Hepatocyte (in vitro differentiated cells): ENCODE measurements at places on chromosomes 5 and 9.
A peak's percentile ranks its signal among the peaks of the same experiment; 100 is the strongest.

DNA sequence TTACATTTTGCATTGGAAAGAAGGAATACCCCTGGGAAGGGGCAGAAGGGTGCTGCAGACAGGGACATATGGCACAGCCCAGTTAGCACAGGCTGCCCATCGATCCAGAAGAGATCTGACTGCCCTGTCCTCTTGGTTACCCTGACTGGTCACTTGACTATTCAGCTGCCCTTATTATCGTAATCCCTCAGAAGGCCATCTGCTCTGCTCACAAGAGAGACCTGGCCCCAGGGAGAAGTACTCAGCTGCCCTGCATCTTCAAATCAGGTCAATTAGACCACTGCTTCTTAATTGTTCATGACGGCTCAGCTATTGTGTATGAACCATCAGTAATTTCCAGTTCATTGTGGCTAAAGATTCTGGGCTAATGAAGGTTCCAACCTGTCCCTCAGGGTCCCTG, 345.0 kb downstream of the TLE1 start:
- DNase-seq: no peak

DNA sequence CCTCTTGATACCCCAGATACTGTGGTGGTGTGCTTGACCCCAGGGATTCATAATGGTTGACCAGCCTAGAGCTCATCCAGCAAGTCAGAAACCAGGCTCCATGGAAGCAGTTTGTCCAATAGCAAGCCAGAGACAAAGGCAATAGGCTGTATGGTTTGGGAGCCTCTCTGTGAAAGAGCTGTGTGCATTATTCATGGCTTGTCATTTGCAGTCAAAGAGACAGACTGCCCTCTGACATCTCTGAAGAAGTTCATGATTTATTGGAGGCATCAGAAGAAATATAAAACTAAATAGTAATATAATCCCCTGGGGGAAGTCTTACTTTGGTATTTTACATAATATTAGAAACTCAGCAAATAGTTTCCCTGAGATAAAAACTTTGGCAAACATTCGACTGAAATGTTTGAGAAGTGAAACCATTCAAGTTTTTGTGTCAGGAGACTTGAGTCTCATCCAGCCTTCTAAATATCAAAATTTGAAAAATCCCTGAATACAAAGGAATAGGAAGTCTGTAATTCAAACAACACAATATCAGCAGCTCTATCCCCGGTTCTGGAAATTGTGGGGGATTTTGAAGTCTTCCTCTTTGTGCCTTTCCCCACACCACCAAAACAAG, 250.3 kb downstream of the ZSWIM6 start:
- no peak for DNase-seq

- DNase-seq: no peak
Observed at GRCh38 chr5:5139336-5139776, 774 bp upstream of the ADAMTS16 start.

DNA sequence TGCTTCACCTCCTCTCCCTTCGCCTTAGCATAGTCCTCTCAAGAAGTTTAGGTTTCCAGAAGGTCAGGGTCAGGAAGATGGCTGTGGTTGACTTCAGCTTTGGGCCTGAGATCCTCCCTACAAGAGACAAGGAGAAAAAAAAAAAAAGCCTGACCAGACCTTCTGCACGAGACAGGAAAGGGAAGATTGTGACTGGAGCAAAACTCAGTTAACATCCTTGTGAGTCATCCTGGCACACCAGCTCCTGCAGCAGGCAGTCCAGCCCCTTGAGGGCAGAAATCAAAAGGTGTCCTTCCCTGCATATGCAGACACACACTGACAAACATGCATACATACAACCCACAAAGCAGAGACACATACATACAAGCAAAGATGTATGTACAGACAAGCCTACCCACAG, 18.0 kb upstream of the ENHO start:
- peak; percentile 42 for DNase-seq

DNA sequence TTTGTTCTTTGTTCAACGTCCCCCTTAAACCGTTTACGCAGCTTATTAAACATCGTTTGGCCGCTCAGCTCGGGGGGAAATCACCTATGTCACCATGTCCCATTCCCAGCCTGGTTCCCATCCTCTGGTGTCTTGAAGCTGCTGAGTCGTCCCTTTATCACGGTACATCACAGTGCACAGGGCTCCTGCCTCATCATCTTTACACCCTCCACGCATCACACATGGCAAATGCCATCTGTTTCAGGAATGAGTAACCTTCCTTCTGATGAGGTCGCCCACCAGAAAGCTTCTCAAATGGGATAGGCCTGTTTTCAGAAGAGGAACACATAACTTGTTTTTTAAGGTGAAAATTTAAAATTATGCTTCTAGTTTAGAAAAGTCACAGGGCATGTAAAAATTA, 7.9 kb upstream of the LHX6 start:
- no peak for DNase-seq

DNA sequence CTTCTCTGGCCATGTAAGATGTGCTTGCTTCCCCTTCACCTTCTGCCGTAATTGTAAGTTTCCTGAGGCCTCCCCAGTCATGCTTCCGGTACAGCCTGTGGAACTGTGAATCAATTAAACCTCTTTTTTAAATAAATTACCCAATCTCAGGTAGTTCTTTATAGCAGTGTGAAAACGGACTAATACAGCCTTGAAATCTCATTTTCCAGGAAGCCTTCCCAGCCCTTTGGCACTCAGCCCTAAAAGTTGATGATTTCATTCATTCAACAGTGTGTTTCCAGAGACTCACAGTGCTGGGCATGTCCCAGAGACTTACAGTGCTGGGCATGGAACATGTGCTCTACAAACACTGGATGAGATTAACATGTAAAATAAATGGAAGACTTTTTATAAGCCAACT, 135.8 kb downstream of the DCP2 start:
- DNase-seq: no peak

- DNase-seq: peak; percentile 77
Observed at GRCh38 chr9:107484117-107484723, 5.3 kb downstream of the KLF4 start.

GRCh38 chr5:138873466-138874221, 1.5 kb downstream of the LRRTM2 start:
- DNase-seq: no peak

DNA sequence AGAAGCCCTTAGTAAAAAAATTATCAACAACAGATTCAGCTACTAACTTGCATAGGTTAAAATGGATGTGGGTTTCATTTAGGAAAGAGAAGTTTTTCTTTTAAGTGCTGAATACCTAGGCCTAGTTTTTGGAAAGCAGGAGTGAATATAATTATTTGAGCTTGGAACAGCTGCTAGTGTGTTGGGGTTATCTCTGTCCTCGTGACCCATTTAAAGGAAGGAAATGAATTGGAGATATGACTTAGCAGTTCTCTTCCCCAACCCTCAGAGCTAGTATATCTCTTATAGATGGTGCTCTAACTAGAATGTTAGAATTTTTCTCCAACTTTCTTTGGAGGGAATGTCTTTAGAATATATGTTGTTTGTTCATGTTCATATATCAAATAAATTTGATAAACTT, 38.6 kb downstream of the ZNF366 start:
- DNase-seq: no peak

DNA sequence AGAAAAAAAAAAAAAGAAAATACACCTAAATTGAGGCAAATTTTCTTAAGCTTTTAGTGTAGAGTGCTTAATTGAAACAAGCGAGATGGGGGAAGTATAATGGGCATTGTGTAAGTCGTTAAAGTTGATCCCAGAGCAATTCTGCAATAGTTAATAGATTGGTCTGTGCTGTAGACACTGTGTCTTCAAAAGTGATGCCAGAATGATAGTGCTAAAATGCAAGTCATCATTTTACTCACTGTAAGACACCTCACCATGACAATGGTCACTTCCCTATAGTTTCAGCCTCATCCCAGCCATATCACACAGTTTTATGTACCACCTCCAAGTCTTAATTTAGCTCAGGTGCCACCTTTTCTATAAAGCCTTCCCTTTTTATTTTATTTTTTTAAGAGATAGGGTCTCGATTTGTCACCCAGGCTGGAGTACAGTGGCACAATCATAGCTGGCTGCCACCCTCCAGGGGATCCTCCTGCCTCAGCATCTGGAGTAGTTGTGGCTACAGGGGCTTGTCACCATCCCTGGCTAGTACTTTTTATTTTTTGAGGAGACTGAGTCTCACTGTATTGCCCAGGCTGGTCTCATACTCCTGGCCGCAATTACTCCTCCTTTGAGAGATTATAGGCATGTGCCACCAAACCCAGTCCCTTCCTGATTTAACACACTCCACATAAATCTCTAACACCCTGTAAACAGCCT, 6.2 kb downstream of the COX7C start:
- no peak for DNase-seq

DNA sequence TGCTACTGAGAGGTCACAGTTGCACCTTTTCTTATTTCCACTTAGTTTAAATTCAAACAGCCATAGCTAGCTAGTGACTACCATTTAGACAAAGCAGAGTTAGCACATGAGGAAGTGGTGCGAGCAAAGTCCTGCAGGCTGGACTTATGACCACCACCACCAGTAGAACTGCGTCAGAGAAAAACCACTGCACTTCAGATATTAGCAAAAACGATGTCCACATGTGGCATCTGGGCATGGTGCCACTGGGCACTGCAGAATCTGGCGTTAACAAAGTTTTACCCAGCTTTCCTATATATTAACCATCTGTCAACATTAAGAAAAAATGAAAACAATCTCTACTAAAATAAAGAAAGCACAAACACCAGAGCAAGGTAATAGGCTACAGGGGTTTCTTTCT, 80.1 kb downstream of the SPTLC1 start:
- no peak for DNase-seq

DNA sequence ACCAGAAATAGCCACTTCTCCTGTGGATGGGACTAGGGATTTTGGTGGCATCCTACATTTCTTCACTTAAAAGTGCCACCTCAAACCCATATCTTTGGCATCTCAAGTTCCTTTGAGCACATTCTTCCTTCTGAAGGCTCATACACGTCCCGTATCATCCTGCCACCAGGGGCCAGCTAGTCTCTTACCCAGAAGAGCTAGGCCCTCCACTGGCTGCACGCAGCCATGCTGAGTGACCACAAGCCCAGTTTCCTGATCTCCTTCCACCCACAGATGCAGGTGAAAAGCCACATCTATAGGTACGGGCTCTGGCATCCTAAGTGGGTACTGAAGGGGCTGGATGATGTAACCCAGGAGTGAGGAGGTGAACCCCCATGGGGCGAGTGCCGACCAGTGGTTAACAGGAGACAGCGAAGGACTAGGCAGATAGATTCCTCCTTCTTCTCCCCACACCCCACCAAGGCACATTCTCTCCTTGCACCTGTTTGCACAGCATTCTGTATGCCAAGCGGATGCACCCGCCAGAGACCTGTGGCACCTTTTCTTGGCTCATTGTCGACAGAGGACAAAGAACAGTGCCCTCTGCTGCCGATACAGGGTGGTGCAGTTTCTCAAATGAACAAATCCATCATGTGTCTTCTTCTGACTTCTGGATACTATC, 14.4 kb upstream of the SCGB3A1 start:
- peak; percentile 71 for DNase-seq

- DNase-seq: peak; percentile 52
Observed at GRCh38 chr9:37999588-38000189, 69.3 kb downstream of the SHB start.

DNA sequence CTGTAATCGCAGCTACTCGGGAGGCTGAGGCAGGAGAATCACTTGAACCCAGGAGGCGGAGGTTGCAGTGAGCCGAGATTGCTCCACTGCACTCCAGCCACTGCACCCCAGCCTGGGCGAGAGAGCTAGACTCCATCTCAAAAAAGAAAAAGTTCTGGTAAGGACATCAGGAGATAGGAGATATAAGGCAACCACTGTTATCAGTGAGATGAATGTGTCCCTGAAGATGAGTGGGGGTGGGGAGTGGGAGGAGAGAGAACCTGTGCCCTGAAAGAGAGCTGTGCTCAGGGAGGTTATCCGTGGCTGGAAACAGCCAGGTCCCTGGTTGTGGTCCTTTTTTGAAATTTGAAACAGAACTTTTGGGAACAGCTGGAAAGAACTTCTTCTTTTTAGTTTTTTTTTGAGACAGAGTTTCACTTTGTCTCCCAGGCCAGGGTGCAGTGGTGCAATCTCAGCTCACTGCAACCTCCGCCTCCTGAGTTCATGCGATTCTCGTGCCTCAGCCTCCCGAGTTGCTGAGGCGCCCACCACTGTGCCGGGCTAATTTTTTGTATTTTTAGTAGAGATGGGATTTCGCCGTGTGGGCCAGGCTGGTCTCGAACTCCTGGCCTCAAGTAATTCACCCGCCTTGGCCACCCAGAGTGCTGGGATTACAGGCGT, 2.6 kb downstream of the PTPA start:
- no peak for DNase-seq

DNA sequence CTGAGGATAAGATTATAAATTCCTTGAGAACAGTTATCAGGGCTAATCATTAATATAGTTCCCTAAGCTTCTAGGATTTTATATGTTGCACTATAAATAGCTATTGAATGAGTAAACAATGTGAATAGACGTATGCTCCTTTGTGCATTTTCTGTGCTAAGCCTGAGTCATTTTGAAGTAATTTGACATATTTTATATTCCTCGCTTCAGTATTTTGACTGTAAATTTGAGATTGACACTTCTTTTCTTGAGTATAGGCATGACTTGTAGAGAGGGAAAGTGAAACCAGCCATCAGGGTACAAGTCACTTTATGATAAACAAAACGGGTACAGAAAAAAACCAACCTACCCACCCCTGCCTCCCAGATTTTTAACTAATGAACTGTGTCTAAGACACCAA, 367.7 kb upstream of the PRR16 start:
- DNase-seq: no peak

- DNase-seq: no peak
Observed at GRCh38 chr9:133830711-133831110, 92.6 kb upstream of the SARDH start.

DNA sequence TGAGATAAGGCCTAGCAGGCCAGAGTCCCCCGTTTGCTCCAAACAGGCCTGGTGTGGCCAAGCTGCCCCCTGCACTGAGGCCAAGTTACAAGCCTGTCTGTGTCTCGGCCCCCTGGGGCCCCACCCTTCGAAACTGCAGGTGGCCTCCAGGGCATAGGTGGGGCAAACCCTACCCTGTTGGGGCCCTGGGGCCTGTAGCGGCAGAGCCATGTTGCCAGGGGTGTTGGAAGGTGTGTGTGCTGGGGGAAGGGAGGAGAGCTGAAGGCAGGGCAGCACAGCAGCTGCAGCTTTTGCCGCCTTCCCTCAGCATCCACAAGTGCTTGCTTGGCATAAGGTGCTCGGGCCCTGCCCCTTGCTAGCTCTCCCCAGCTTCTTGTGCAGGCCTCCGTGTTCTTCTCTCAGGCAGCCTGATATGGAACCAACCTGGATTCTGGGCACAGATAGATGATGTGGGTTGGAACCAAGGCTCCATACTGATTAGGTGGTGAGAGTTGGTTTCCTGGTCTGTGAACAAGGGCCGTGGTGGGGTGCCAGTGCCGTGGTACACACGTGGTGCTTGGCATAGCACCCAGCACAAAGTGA, 12.7 kb downstream of the IRF1 start:
- DNase-seq: peak; percentile 63
